Dermis microvascular lymphatic vessel endothelial cell (primary cell): ENCODE measurements at places on chromosomes 4 and X.

DNA sequence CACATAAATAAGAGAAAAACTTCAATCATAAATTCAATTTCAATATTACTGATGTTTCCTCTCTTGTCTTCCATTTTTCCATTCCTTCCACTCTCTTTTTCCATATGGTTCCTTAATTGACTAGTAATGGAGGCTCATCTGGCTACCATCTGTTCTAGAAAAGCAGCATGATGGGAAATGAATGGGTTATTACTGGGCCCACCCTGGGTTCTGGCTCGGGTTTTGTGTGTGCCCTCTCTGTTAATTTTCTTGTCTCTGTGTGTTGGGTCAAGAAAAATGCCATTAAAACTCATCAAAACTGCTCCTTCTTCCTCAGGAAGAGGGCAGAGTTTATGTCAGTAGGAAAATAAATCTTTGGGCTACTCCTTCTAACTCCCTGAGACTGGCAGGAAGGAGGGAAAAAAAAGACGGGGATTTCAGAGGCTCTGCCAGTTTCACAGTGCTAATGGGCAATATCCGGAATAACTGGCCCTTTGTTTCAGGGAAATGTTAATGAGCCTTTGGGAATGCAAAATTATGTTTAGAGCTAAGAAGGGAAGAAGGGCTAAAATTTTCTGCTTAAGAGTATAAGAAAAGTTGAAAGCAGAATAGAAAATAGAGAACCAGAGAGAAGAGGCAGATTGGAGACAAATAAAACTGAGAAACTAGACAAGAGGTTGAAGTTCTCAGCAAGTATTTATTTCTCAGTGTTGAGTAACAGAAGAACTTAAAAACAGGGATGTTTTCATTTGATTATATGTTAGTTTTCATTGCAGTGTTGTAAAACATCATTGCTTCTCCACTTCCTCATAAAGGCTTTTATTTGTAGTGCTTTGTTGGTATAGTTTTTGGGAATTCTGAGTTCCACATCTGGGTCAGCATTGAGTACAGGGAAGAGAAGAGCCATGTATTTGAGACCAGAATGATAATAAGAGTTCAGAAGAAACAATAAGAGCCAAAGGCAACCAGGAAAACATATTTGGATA lies 19.7 kb downstream of the GABRB1 start:
- DNase-seq: no peak

GRCh38 chrX:39832211-39832610 lies 265.5 kb downstream of the BCOR start:
- DNase-seq: no peak

GRCh38 chr4:52606726-52607125 lies 52.4 kb downstream of the USP46 start:
- no peak for DNase-seq

DNA sequence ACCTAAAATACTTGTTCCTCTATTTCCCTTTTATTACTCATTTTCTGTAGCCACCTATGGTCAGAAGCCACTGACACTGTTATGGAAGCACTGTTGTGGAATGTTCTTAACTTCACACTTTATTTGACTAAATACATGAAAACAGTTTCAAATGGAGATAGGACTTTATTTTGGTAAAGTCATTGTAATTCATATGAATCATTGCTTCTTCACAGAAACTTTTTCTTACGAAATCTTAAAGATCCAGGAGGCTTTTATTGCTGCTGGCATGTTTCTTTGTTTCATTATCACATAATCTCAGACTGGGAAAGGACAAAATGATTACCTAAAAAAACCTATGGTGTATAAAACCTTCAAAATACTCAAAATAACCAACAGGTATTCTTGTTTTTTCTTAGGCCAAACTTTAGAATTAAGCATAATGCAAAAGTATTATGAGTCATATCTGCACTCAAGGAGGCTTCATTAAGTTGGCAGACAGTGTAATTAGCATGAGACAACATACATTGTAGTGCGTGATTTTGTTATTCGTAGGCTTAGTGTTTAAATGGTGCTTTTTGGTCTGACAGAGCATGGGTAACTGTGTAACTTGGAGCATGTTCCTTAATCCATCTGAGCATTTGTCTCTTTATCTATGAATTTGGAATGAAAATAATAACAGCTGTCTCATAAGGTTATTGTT lies 58.0 kb downstream of the SH3BGRL start:
- DNase-seq: no peak

DNA sequence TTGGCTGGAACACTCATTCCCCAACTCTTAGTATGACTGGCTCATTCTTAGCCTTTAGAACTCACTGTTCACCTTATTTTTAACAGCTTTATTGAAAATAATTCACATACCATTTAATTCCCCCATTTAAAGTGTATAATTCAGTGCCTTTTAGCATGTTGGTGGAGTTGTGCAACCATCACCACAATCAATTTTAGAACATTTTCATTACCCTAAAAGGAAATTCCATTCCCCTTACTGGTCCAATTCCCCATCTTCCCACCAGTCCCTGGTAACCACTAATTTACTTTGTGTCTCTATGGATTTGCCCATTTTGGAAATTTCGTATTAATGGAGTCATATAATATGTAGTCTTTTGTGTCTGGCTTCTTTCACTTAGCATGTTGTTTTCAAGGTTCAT lies 19.7 kb downstream of the NHSL2 start:
- DNase-seq: no peak

DNA sequence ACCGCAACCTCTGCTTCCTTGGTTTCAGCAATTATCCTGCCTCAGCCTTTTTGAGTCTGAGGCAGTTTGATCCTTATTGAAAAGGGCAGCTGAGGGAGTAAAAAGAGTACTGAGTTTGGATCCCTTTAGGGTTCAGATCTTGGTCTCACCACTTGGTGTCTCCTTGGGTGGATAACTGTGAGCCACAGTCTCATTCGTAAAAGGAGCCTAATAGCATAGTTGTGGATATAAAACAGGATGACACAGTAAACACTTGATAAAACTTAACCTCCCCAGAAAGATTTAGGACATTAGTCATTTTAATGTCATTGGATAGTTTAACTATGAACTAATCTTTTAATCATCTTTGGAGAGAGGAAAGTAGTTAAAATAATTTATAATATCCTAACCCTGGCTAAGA lies 173.0 kb downstream of the ANK2 start:
- no peak for DNase-seq

- DNase-seq: no peak
Observed at GRCh38 chr4:138639018-138639741, 376.4 kb upstream of the NOCT start.

DNA sequence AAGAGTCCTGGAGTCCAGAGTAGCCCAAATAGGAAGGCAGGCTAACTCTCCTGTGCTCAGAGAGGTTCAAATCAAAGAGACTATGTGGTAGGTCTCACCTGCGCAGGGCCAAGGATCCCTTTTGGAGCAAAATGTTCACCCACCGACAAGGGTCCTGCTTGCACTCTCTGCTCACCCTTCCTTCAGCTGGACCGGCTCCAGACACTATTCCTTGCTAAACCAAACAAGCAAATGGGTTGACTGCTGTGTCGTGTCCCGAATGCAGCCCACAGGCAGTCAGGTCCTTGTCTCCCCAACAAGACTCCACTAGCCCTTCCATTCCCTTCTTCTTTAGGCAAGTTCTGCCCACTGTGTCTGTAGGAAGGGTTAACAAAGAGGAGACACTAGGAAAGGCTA lies 760 bp downstream of the TRMT2B start:
- no peak for DNase-seq

DNA sequence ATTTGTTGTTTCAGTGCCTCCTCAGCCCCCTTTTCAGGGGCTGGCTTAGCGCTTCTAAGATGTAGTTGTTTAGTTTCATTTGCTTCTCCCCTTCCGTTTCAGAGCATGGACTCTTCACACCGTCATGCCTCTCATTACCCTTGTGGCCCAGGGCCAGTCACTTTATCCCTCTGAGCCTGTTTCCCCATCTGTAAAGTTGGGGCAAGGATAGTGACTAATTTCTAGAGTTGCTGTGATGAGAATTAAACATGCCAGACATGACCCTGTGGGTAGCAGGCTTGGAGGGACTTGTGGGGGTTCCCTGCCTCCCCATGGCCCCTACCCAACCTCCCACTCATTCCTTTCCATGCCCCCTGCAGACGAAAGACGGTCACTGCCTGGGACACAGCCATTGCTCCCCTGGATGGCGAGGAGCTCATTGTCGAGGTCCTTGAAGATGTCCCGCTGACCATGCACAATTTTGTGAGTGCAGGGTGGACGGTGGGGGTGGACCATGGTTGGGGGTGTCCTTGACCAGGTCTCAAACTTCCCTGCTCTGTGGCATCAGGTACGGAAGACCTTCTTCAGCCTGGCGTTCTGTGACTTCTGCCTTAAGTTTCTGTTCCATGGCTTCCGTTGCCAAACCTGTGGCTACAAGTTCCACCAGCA lies 3.6 kb downstream of the ARAF start:
- DNase-seq: no peak

DNA sequence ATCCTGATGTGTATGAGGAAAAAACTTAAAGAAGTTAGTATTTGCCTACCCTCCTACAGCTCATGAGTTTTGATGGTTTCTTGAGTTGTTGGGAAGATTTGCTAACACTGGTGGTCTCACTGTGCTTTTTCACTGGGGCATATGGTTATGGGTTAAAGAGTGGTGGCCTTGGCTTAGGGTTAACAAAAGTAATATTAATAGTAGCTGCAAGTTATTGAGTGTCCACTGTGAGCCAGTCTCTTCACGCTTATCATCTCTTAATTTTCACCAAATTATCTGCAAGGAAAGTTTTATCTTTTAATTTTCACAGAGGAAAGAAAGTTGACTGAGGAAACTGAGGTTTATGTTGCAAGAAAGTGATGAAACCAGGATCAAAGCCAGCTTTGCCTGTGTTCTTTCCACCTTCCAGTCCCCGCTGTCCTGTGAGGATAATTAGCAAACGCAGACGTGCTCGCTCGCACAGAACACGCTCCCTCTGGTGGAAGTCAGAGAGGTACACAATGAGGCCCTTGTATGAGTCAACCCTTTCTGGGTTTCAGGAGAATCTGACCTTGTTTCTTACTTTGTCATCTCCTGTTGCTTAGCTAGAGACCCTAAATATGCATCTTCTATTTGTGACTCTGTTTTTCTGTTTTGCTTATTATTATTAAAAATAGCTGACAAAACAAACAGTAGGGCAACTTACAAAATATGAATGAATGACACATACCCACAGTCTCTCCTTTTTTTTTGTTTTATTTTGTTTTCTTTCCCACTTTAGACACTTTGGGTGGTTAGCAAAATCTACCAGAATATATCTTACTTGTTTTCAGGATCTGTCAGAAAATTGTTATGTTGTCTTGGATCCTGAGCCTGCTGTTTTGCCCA lies 94.3 kb downstream of the DDIT4L start:
- DNase-seq: peak; percentile 63

GRCh38 chrX:1283093-1283492 lies 14.5 kb downstream of the CSF2RA start:
- DNase-seq: no peak

DNA sequence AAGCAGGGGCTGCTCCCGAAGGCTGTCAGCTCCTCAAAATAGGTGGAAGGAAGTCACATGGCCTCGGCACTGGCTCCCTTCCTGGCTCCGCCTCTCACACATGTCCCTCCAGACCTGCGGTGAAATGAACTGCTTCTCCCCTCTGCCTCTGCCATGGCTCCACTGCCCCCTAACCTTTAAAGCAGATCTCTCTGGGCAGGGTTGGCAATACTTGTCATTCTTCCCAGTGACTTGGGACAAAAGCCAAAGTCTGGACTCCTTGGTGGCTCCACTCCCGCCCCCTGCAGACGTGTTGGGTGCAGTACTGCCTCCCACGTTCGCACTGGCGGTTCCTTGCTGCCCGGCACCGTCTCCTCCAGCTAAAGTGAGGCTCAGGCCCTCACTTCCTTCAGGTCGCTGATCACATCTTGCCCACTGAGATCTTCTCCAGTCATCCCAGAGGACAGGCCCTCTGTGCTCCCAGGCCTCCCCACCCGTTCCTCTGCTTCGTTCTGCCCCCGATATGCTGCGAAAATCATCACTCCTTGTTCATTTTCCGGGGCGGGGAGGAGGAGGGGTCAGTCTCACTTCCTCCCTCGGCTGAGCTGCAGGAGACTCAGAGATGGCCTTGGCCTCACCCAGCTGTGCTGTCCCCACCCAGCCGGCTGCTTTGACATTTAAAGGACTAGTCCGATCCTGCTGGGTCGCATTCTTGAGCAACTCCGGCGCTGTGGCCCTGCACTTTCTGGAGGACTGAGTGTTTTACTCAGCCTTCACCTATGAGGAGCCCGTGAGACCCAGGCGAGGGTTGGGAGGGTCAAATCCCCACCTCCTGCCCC lies 97.4 kb downstream of the PHKA2 start:
- no peak for DNase-seq

GRCh38 chr4:83356899-83357661 lies 22.4 kb upstream of the HPSE start:
- peak; percentile 72 for DNase-seq

- peak; percentile 56 for DNase-seq
Observed at GRCh38 chrX:95903490-95903889, 781.2 kb upstream of the DIAPH2 start.

DNA sequence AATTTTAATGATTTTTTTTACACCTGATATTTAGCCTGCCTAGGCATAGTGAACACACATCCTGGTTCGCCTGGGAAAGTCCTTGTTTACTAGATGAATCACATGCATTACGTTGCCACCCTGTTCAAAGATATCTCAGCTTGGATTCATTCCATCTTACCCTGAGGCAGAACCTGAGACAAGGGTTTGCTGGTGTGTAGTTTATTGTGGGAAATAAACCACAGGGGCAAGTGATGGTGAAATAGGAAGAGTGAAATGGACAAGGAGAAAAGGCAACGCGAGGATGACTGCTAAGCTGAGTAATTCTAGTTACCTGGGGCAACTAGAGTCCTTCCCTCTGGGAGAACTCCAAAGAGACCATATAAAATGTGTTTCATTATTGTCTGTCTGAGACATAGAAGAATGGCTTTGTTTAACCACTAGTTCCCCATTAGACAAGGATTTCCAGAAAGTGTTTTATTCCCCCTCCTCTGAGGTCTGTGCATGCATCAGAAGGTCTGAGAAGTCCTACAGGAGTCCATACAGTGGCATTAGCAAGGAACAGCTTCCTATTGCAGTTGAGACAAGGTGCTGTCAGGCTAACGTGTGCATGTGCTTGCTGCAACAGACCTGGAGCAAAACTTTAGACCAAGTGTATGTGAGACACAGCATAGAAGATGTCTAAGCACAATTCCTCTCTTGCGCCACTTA lies 797.3 kb upstream of the FRG1 start:
- no peak for DNase-seq

- DNase-seq: no peak
Observed at GRCh38 chr4:182339221-182339641, 96.0 kb downstream of the TENM3 start.
